T47D (cell line): ENCODE measurements at places on chromosomes 2 and 18.

DNA sequence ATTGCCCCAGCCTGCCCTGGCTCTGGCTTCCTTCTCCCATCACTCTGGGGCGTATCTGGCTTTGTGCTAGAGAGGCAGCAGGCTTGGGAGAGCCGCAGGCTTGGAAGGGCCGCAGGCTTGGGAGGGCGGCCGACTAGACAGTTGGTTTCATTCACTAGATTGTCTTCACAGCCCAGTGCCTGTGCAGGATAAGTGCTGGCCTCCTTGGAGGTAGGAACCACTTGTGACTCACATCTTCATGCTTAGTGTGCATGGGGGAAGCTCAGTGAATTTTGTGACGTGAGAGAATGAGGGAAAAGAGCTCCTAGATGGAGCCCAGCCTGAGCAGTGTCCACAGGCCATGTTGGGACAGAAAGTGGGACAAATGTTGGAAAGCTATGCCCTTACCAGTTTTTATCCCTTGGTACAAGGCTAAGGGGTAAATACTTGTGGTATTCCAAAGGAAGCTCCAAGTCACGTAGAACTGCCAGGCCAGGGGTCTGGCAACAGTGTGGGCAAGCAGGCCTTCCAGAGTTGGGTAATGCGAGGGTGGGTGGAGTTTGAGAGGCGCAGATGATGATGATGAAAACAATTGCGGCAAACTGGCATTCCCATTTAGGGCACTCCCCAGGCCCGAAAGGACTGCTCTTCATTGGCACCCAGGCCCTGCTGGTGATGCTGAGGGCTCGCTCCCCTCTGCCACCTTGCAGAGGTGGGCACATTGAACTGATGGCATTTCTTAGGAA, 100.1 kb downstream of the DDX1 start:
- DNase-seq = no peak

GRCh38 chr2:237669283-237669627, 41.9 kb downstream of the LRRFIP1 start:
- no peak for DNase-seq

GRCh38 chr2:239805414-239805813, 219.7 kb downstream of the NDUFA10 start:
- DNase-seq = no peak

DNA sequence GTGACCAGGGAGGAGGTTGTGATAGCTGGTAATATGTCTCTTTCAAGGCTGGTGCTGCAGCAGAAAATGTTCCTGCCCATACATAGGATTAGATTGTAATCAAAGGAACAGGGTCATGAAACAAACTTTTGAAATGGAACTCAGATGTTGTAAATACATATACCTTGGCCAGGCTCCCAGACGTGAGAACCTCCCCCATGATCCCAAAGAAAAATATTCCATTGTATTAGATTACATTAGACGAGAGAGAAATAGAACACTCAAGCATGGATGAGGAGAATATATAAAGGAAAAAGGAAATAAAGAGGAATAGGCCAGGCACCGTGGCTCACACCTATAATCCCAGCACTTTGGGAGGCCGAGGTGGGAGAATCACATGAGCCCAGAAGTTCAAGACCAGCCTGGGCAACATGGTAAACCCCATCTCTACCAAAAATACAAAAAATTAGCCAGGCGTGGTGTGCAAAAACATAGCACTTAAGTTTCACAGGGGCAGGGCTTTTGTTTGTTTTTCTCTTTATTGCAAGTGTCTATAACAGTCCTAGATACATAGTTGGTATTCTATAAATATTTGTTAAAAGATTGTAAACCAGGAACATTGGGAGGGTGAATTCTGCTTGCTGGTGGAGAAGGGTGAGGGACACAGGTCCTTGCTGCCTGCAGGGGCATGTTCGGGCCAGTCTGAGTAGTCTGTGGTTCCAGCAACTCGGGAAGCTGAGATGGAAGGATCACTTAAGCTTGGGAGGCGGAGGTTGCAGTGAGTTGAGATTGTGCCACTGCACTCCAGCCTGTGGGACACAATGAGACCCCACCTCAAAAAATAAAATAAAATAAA, 52.8 kb downstream of the RPL37A start:
- no peak for DNase-seq

- no peak for DNase-seq
Observed at GRCh38 chr2:63422556-63422955, 165.7 kb downstream of the WDPCP start.

GRCh38 chr18:75090336-75090735, 118.6 kb downstream of the PTGR3 start:
- DNase-seq = no peak

- DNase-seq = no peak
Observed at GRCh38 chr2:241443486-241444223, 64.7 kb downstream of the STK25 start.
